ENCODE measurements at places on chromosomes 4 and X. TPM values are rescaled to one million over a fixed set of nuclear protein-coding genes. Genes with fewer than 3 reads are reported as not detected.

DNA sequence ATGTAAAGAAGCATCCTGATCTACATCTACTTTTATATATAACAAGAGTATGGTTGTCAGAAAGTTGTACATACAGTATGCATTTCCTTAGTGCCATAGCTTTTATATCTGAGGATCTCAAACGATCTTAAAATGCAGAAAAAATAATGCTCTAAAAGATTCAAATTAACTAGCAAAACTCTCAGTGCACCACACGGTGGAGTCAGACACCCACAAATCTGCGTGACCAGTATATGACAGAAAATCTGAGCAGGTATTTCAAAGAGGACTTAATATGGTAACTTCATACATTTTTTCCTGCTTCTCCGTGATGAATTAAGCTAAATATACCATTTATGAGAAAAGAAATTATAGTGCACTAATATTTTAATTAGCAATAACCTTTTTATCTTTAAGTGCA is 803.0 kb downstream of the DMD start:
- no peak for DNase-seq

DNA sequence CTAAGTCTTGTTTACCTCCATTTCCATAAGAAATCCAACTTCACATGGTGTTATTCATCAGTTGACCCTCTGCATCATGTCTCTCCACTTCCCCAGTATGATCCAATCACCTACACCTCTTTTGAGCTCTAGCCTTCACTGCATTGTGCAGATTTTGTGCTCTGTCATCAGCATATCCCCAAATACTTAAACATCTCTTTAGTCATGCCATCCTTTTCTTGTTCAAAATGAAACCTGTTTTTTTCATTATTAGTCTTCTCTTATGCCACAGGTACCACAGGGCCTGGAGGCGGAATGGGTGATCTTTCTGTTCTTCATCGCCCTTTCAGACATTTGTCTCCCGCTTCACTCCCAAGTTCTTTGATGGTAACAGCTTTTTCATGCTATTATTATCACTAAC is 382.7 kb upstream of the GALNTL6 start:
- no peak for DNase-seq

GRCh38 chr4:186617921-186618320 is 62.6 kb upstream of the MTNR1A start:
- no peak for DNase-seq

- DNase-seq, result no peak
Measured at GRCh38 chr4:23091711-23092110, 399.0 kb downstream of the GBA3 start.

- DNase-seq, result no peak
Measured at GRCh38 chr4:147509386-147509785, 28.5 kb downstream of the EDNRA start.

DNA sequence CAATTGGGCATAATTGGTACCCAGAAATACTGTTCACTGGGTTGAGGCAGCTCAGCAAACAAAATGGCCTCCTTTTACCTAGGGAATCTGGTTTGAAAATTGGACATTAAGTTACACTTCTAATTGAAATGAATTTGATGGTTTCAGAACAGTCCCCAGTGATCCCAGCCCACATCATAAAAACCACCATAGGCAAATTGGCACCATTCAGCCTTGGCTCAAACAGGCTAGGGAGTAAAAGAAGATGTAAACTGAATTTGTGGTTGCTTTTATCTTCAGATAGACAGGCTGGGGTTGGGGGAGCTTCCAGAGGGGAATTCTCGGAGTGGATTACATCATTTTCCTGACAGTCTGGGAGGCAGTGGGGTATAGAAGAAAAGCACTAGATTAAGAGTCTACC is 576.5 kb downstream of the MID1IP1 start:
- no peak for DNase-seq

DNA sequence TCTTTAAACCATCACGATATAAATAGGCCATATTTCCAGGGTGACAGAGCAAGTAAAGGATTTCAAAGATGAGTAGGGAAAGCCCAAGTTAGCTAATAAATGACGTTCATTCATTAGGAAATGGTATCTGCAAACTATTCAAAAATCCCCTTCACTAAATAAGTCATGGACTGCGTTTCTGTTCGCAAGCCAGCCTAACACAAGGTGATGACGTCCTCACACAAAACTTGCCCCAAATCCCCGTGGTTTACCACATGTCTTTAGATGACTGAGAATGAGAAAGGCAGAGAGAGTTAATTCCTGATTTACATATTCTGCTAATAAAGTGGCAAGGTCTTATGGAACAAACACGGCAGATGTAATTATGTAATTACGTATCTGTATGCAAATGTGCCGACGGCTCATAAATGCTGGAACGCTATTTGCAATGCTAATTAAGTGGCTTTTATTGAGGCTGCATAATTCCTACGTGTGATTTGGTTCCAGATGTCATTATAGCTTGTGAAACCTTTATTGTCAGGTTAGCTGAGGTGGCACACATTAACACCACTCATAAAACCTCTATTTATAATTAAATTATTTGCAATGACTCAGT is 437.7 kb upstream of the FRG1 start:
- no peak for DNase-seq

- DNase-seq, result no peak
Measured at GRCh38 chr4:30716681-30717207, 3.4 kb upstream of the PCDH7 start.

DNA sequence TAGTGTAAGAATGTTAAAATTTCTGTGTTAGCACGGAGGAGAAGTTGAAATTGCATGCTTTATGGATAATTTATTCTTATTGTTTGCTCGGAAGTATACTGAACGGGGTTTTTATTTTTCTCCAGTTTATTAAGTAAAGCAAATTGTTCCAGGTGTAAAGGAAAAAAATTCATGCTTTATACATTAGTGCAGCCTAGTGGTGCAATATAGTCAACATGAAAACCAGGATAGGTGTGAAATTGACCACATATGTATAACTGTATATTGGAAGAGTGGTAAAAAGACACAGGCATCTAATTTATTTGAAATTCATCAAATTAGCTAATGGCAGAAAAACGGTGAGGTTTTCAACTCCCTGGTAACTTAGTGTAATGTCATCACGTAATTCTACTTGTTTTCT is 959 bp downstream of the BRS3 start:
- no peak for DNase-seq

DNA sequence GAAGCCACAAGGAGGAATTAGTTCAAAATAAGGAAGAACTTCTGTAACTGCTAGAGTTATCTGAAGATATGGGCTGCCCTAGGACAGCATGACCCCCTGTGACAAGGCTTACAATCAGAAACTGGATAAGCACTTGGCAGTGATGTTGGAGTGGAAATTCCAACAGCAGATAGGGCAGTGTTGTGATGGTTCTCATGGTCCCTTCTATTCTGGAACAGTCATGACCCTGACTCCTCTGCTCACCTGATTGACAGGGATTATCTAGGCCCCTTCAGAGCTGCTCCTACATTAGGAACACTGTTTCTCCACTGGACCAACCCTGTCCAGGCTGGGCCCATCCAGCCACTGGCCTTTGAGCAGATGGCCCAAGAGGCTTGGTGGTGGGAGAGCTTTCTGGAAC is 17.9 kb downstream of the NALF2 start:
- DNase-seq, result no peak

DNA sequence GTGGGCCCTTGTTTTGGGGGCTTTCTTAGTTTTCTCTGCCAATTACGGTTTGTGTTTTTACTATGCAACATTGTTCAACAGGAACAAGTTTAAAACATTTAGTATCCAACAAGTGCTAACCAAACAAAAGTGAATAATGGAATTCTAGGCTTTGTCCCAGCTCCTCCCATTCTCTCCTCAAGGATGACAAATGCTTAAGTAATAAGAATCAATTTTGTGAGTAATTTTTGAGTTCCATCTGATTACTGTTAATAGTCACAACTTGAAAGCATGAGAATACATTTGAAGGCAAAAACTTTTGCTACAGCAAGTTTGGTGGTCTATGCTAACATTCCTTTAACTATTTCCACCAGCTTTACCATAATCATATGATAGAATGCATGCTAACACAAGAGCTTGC is 78.1 kb upstream of the HPGD start:
- DNase-seq, result no peak

DNA sequence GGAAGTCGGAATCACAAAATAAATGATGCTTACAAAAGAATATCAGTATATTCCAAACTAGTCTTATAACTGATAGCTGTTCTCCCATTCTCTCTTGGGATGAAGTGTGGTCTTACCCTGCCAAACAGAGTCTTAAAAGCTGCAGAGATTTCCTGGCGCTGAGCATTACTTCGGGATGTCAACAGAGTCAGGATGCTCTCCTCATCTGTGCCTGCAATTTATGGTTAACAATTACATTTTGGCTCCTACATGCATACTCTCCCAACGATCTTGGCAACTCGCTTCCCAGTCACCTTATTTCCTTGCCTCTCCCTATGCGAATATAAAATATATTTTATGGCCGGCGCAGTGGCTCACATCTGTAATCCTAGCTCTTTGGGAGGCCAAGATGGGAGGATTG is 12.2 kb downstream of the ANXA5 start:
- no peak for DNase-seq

GRCh38 chrX:10107483-10107882 is 49.3 kb upstream of the CLCN4 start:
- DNase-seq, result no peak

GRCh38 chrX:71910986-71911730 is 513 bp downstream of the NHSL2 start:
- DNase-seq, result no peak

DNA sequence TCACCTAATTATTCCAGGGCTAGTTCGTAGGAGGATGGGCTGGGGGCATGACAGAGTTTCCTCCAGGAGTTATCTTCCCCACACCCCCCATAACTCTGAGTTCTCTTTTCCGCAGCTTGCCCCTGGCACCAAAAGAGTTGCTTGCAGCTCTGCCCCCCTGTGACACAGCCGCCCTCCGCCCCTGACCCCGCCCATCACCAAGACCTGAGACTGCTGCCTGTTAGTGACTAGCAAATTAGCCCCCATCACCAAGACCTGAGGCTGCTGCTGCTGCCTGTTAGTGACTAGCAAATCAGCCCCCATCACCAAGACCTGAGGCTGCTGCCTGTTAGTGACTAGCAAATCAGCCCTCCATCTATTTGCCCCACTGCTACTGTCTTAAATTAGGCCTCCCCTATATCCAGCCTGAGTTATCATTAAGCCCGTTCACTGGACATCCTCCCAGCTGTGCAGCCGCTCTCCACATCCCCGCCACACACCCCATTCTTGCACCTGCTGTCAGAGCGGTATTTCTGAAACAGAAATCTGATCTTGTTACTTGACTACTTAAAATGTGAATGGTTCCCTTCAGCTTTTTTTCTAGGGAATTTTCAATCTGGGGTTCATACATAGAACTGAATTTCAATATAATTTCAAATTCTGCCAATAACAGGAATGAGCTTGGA is 1.5 kb upstream of the PAPSS1 start:
- peak; percentile 77 for DNase-seq

Gene DCAF8L2
- not detected for polyA plus RNA-seq

Gene NR3C2
- polyA plus RNA-seq, result 21.5 TPM

Gene FGFR3
- polyA plus RNA-seq, result 103 TPM

Gene CENPVL1
- polyA plus RNA-seq, result not detected

Gene TLR2
- polyA plus RNA-seq, result 28.6 TPM

Gene PASD1
- 0.09 TPM for polyA plus RNA-seq

Gene FABP2
- polyA plus RNA-seq, result not detected
